Uterus (tissue), 4 donors: ENCODE measurements at places on chromosomes 1 and 21.

GRCh38 chr1:240646571-240647240, 34.8 kb upstream of the GREM2 start:
- DNase-seq, result no peak

- DNase-seq, result no peak
Observed at GRCh38 chr1:207849646-207850045, 61.3 kb downstream of the CD34 start.

DNA sequence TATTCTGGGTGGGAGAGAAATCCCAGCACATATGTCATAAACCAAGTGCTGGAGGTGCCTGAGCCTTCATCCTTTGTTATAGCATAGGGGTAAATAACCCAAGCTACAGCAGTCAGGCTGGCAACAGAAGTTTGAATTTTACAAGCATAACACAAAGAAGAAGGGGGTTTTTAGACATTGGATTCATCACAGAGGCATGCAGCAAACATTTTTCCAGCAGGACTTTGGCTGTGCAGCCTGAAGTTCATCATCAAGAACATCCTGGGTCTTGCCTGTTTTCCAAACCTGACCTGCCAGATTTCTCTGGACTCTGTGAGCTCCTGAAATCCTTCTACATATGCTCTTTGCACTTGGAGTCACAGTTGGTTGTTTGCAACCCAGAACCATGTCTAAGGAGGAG, 16.2 kb downstream of the PTGER3 start:
- peak; percentile 47 for DNase-seq

DNA sequence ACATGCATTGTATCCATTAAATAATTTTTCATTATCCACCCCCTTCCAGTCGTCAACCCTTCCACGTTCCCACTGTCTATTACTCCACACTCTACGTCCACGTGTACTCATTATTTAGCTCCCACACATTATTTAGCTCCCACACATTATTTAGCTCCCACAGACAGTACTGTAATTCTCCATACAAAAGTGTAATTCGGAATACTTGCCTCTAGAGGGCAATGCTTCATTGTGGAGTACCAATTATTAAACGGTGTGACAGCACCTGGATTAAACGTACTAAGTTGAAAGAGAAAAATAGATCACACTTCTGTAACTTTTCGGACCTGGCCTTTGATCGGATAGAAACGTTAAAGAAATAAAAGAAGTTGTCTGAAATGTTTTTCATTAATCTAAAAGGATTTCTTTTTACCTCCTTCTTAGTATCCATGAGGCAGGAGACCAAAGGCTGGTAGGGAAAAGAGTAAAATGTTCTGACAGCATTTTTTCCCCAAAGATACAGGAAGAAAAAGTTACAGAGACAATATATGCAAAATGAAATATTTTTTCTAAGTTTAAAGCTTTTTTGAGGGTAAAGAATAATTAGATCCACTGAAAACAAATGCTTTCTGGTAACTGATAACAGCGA, 99.2 kb downstream of the LHX8 start:
- DNase-seq, result no peak

- no peak for DNase-seq
Observed at GRCh38 chr1:74485622-74486021, 26.8 kb downstream of the LRRC53 start.
